ENCODE measurements at places on chromosomes 6 and 20.

GRCh38 chr20:20393207-20394120 is 25.6 kb downstream of the INSM1 start:
- no peak for DNase-seq

DNA sequence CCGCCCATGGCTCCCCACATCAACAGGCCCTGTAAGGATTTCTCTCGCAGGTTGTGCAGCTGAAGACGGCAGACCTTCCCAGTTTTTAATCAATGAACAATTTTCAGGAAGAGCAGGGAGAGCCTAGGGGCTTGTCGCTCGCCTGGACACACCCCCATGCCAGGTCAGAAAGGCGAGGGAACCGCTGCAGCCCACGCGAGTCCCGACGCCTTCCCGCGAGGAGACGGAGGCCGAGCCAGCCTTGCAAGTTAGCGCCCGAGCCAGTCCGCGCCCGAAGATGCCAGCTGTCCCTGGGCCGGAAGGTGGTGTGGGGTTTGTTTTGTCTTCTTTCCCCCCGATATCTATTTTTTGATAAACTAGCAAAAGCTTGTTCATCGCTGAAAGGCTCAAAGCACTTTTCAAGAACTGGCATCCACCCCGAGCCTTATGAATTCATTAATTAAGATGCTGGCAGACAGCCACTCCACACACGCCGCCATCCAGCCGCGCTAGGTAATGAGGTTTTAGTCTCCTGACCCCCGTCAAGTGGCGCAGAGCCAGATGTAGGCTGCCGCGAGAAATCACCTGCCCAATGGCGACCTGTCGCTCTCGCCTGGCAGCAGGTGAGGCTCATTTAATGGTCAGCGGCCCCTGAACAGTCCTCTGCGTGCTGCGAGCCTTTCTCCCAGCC is 6.6 kb downstream of the CCDC167 start:
- no peak for DNase-seq

DNA sequence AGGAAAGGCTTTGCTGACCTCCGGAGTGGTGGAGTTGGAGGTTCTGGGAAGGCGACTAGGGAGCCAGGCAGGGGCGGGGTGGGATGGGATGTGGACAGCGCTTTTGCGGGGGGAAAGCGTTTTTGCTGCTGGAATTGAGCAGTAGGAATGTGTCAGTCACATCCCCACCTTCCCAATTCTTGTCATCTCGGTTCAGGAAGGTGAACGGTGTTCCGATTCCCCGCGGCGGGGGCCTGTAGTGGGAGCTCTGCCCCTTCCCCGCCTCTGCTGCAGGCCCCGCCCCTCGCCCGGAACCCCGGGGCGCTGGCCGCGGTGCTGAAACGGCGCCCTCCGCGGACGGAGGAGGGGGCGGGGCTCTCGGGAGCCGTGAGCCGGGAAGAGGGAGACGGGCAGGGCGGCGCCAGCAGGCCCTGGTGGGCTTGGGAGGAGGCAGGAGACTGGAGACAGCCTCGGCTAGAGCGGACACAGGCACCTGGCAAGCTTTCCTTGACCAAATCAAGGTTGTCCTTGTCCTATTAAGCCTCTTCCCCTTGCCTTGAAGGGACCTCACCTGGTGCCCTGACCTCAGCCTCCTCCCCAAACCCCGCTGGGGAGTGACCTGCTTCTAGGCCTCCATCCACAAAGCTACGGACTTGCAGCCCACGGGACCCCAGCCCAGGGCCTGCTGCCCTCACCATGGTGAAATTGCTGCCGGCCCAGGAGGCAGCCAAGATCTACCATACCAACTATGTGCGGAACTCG is at the start of gene LHFPL5:
Gene LHFPL5 (plus strand): TSS at position 357 of the 741 bp plus-strand sequence. CDS start 319 bp downstream, at position 676.
- no peak for DNase-seq

DNA sequence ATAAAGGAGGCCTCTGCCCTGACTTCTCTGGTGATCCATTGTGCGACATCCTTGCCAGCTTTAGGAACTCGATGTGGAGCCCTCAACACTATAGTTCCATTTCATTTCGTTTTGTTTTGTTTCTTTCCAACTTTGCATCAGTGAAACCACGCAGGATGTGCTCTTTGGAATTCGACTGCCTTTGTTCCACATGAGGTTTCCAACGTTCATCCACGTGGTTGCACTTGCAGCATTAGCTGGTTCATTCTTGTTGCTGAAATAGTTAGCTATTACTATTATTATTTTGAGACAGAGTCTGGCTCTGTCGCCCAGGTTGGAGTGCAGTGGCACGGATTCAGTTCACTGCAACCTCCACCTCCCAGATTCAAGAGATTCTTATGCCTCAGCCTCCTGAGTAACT is 61.3 kb upstream of the ZNFX1 start:
- DNase-seq = no peak

- DNase-seq = no peak
Measured at GRCh38 chr6:47700596-47700995, 2.2 kb downstream of the ADGRF4 start.

DNA sequence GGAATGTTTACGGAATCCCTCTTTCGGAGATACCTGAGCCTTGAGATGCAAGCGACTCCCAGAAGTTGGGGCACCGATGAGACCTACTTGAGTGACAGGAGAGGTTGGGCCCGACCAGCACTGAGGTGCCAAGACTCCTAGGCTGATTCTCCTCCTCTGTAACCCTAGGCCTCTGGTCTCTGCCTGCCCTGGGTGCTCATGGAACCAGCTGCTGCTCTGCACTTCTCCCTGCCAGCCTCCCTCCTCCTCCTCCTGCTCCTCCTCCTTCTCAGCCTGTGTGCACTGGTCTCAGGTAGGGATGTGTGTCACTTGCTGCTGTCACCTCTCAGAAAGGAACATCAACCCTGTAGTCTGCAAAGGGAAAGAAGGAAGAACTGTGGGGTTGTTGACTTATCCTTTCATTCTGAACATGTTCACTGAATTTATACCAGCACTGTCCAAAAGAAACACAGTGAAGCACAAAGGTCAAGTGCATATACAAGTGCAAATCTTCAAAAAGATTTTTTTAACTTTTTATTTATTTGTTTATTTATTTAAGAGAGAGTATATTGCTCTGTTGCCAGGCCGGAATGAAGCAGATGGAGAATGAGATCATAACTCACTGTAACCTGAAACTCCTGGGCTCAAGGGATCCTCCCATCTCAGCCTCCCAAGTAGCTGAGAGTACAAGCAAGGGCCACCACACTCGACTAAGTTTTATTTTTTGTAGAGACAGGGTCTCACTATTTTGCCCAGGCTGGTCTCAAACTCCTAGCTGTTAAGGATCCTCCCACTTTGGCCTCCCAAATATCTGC is 913 bp downstream of the BTN2A2 start:
- no peak for DNase-seq

- no peak for DNase-seq
Measured at GRCh38 chr20:59835057-59835447, 98.4 kb downstream of the SYCP2 start.

DNA sequence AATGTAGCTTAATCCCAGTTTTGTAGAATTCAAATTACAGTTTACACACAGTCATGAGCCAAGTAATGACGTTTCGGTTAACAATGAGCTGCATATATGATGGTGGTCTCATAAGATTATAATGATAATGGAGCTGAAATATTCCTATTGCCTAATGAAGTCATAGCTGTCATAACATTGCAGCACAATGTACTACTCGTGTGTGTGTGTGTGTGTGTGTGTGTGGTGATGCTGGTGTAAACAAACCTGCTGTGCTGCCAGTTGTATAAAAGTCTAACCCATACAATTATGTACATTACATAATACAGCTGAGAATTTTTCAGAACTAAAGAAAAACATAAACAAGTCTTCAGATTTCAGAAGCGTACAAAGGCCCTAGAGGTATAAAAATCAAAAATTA is 66.7 kb upstream of the ARID1B start:
- no peak for DNase-seq

- no peak for DNase-seq
Measured at GRCh38 chr6:127343809-127344659, 625 bp upstream of the ECHDC1 start.

DNA sequence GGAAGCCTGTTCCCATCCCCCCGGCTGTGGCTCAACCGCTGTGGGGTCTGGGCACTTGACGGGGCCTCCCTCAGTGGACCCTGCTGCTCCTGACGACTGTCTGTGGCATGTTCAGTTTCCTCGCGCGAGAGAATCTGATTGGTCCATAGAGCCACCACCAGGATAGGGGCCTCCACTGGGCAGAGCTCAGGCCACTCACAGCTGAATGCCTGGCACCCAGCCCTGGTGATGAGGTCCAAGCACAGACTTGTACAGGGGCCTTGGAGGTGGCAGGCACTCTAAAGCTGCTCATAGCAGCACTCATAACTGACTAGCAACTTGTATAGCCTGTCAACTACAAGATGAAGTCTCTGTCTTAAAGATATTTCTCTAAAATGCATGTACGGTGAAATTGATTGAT is 368.1 kb downstream of the NRN1 start:
- DNase-seq = no peak

DNA sequence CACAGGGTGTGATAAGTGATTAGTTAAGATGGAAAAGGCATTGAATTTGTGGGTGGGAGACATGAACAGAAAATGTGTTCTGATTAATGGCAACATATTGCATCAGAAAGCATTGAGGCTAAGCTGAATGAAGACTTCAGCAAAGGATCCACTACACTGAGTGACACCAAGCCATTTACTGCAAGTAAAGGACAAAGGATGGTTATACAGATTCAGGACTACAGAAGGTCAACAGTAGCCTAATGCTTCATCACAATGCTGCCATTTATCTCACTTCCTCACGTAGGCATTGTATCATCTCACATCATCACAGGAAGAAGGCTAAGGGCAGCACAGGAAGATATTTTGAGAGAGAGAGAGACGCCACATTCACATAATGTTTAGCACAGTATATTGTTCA is 398.2 kb downstream of the COL12A1 start:
- no peak for DNase-seq

DNA sequence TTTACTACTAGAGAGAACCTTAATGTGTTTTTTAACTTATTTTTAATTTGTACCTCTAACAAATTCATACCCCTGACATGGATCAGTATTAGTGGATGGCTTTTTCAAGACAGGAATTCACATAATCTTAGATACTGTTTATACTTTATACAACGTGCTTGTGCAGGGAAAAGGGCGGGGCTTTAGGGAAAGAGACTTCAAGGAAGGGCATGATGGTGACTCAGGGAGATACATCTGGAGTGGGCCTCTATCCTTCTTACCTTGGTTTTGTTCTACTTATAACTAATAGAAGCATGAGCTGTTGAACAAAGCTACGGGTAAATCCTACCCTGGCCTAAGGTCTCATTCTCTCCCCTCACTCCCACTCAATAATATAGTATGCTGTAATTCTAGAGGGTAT is 160.8 kb downstream of the C6orf58 start:
- no peak for DNase-seq

GRCh38 chr6:94751641-94752329 is 825.5 kb upstream of the MANEA start:
- no peak for DNase-seq

DNA sequence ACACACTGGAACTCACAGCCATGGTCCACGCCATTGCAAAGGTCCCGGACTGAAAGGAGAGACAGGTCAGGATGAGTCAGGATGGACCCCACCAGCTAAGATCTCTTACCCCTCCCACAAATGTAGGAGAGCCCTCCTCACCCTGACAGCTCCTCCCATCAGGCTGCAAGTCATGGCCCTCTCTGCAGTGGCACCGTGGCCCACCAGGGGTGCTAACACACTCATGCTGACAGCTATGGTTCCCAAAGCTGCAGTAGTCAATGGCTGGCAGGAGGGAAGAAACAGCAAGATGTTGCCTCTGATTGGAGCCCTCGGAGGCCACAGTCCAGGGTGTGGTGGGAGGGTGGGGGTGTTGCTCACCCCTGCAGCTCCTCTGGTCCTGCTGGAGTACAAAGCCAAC is 5.7 kb upstream of the RBPJL start:
- no peak for DNase-seq

GRCh38 chr6:12715437-12715836 is 1.1 kb upstream of the PHACTR1 start:
- DNase-seq = no peak

DNA sequence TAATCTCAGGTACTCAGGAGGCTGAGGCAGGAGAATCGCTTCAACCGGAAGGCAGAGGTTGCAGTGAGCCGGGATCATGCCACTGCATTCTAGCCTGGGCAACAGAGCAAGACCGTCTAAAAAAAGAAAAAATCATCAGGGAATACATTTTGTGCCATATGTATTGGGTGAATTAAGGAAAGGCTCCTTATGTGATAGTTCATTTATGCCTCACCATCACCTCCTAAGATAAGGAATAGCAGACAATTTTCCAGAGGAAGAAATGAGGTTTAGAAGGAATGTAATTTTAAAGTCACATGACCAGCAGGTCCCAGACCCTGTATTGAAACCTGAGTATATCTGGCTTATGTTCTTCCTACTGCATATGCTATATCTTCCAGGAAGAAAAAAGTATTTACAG is 93.9 kb upstream of the FOXC1 start:
- no peak for DNase-seq

DNA sequence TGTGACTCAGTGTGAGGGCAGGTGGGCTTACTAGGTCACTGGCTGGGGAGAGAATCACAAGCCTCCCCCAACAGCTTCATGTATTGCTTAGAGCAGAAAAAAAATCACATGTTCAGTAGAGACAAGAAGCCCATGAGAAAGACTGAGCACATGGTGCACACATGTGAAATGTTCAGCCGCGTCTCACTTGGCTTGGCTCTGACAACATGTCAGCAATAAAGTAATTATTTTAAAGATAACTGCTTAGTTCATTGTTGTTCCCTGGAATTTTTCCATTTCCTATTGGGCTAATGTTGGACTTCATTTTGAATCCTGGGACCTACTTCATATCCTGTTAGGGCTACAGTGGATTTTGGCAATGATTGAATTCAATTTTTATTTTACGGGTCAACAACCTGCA is 222.6 kb downstream of the C6orf118 start:
- DNase-seq = no peak

- DNase-seq = no peak
Measured at GRCh38 chr20:1625083-1625690, 5.4 kb upstream of the SIRPB1 start.

GRCh38 chr6:106728296-106728870 is 99.0 kb downstream of the QRSL1 start:
- DNase-seq = no peak

- no peak for DNase-seq
Measured at GRCh38 chr6:24469811-24470210, 19.6 kb downstream of the GPLD1 start.

DNA sequence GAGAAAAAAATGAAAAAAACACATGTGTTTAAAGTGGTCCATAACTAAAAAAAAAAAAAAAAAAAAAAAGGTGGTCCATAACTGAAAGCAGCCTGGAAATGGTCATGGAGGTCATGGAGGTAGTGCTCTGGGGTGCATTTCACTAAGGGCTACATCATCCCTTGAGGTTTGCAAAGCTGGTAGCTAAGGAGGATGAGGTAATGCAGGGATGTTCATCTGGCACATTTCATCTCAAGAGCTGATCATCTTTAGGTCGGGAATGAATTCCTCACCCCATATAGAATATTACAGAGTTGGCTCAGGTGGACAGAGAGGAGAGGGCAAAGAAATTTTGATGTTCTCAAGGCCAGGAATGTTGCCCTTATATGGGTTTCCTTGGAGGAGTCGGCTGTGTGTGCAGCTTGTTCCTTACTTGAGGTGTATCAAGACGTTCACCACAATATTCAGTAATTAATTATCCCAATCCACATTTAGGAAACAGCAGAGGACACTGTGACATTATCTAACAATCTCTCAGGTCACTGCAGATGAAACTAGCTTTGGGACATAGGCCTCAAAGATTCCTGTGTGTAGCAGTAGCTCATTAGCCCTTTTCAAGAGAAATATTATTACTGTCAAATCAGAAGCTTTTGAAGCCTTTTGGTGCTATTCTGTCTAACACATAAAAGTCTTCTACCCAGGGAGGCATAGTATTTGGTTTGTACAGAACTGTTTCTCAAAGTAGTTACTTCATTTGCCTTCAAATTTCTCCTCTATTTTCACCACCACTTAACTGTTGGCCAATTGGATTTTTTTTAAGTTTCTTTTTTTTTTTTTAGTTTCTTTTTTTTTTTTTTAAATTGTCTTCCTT is 46.8 kb downstream of the CYP24A1 start:
- no peak for DNase-seq
